Naive thymus-derived CD4-positive, alpha-beta T cell (primary cell): ENCODE measurements at places on chromosomes 3 and 15. TPM values are rescaled to one million over a fixed set of nuclear protein-coding genes. Genes with fewer than 3 reads are reported as not detected.

DNA sequence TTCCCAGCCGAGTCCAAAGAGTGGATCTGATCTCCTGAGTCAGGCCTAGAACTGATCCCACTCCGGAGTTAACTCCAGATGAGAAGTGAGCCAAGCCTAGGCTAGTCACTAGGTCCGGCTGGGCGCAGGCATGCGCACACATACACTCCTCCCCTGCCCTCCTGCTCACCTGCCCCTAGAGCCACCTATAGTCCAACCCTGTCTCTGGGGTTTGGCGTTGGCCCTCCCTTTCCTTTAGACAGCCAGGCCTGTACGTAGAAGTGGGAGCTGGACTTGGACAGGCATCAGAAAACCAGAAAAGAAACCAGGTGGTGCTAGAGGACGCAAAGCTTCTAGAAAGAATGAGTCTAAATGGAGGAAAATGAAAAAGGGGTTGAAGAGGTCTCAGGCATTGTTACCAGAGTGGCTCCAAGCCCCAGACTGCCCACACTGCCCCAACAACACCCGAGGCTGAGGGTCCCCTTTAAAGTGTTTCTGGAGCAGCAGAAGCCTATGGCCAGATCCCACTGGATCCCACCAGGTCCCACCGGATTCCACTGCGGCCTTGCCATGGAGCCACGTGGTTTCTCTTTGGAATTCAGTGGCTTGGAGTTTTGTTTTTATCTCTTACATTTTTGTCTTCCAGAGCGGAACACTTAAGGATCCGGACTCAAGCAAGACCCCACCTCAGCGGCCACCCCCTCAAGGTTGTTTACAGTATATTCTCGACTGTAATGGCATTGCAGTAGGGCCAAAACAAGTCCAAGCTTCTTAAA, 24.2 kb upstream of the TIMP4 start:
- no peak overlapping the region for H3K27ac ChIP-seq
- H3K4me1 ChIP-seq, result no peaks in the 10 kb centered on the region
- H3K36me3 ChIP-seq, result no peaks in the 10 kb centered on the region
- H3K27me3 ChIP-seq, result no peaks in the 10 kb centered on the region
- H3K4me3 ChIP-seq, result no peak overlapping the region
- no peak for DNase-seq

GRCh38 chr3:194376241-194376560, 6.7 kb upstream of the LRRC15 start:
- H3K36me3 ChIP-seq, result no peaks in the 10 kb centered on the region
- no peak overlapping the region for H3K4me3 ChIP-seq
- H3K27ac ChIP-seq, result no peak overlapping the region
- no peak for DNase-seq
- no peaks in the 10 kb centered on the region for H3K27me3 ChIP-seq

- H3K4me3 ChIP-seq, result no peak overlapping the region
- H3K27me3 ChIP-seq, result no peaks in the 10 kb centered on the region
- H3K36me3 ChIP-seq, result no peaks in the 10 kb centered on the region
- no peaks in the 10 kb centered on the region for H3K4me1 ChIP-seq
- no peak overlapping the region for H3K27ac ChIP-seq
These were observed 30.1 kb downstream of the PPARG start for GRCh38 chr3:12318758-12319621.

DNA sequence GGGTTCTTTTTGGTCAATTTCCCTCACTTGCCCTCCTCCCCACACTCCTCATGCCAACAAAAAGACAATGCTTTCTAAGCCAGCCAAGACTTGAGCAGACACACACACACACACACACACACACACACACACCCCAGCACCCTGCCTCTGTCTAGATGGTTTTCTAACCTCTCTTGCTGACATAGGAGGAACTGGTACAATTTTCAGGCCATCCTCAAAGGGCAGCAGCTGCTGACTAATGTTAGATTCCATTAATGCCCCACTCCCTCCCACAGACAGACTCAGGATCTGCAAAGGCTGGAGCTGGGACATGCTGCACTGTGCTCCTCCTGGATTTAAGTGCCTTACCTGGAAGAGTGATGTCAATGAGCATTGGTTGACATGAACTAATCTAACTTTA, 438.4 kb downstream of the OCA2 start:
- H3K4me3 ChIP-seq, result no peak overlapping the region
- H3K36me3 ChIP-seq, result no peaks in the 10 kb centered on the region

DNA sequence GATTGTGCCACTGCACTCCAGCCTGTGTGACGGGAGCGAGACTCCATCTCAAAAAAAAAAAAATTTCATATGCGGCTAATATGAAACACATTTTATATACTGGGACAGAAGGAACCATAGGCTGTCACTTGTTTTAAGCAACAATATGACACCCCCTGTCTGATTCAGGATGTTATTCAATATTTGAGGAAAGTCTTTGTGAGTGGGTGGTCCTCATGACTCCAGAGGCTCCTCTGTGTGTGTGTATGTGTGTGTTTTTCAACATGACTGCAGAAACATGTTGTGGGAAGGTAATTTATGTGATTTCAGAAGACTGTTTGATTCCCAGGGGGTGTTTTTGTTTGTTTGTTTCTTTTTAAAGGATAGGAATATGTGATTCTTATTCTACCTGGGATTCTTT, 32.8 kb downstream of the MAP2K1 start:
- H3K27me3 ChIP-seq, result no peaks in the 10 kb centered on the region
- no peak overlapping the region for H3K27ac ChIP-seq
- H3K4me1 ChIP-seq, result peaks cover 3% of the 10 kb centered on the region
- no peak overlapping the region for H3K4me3 ChIP-seq

DNA sequence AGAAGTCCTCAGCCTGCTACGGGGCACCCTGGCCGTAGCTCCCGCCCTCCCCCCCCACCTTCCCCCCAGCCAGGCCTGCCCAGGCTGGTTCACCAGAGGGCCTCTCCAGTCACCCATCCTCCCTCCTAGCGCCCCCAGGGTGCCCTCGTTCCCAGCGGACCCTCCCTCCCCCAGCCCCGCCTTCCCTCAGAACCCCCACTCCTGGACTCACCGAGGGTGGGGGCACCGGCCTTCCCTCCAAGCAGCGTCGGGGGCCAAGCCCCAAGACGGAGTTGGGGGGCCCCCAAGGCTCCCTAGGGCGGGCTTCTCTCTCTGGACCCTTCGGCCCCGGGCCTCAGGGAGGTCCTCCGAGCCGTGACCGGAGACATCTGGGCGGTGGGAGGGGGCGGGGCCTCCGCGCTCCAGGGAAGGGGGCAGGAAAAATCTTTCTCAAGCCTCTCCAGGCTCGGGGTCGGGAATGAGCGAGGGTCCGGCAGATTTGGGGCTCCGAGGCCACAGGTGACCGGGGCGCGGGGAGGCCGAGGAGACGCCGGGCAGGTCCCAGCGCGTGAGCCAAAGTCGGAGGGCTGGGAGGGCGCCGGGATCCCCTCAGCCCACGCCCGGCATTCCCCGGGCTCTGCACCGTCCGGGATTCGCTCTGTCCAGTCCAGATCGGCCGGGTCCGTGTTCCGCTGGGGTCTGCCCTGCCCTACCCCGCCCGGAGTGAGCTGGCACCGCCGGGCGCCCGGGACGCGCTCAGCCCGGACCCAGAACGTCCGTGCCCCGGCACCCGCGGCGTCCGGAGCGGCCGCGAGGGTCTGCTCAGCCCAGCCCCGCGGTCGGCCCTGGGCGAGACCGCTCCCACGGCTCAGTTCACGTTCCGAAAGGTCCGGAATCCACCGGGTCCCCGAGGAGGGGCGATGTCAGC, 999 bp downstream of the INSYN1 start:
- no peak overlapping the region for H3K27ac ChIP-seq
- DNase-seq, result no peak
- no peaks in the 10 kb centered on the region for H3K36me3 ChIP-seq
- no peaks in the 10 kb centered on the region for H3K4me1 ChIP-seq

DNA sequence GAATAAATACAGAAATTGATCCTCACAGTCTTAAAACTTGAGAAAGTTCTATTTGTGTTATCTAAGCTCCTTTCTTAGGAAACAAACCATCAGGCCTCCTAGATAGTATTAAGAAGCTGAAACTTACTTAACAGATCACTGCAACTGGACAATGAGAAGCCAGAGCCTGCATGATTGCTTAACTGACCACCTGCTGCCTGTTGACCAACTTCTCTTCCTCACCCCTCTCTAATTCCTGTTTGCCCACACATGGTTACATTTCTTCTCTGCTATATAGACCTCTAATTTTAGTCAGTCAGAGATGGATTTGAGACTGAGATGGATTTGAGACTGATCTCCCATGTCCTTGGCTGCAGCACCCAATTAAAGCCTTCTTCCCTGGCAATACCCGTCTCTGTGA, 13.5 kb downstream of the CCPG1 start:
- no peaks in the 10 kb centered on the region for H3K4me1 ChIP-seq
- no peak for DNase-seq
- no peaks in the 10 kb centered on the region for H3K36me3 ChIP-seq
- no peak overlapping the region for H3K27ac ChIP-seq
- no peak overlapping the region for H3K4me3 ChIP-seq

Gene MRPS22
- total RNA-seq, result 37.2 TPM

Gene C3orf52
- total RNA-seq, result 2.0 TPM
